ENCODE measurements at places on chromosomes 2 and 18.

DNA sequence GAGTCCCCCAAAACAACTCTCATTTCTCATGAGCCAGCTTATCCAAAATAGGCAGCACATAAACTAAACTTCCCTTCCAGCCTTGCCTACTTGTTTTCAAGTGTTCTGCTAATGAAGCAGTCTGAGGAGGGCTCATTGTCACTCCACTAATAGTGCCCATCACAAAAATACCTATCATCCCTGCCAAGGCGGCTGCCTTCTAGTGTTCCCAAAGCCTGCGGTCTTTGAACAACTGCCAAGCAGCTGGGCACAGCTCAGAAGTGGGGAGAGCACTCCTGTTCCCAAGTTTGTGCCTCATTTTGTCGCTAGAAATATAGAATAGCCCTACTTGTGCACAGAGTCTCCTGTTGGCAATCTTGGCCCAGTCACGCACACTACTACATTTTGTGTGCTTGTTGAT, 50.3 kb downstream of the DTNA start:
- no peak for DNase-seq

GRCh38 chr2:96409081-96409819, 73.7 kb downstream of the NCAPH start:
- no peak for DNase-seq

- DNase-seq, result no peak
Observed at GRCh38 chr2:147428120-147428747, 416.6 kb upstream of the ACVR2A start.

- no peak for DNase-seq
Observed at GRCh38 chr18:58937887-58938267, 73.2 kb downstream of the ZNF532 start.

Measured in GM12864 (cell line).